ENCODE measurements at places on chromosomes 2 and 18.

DNA sequence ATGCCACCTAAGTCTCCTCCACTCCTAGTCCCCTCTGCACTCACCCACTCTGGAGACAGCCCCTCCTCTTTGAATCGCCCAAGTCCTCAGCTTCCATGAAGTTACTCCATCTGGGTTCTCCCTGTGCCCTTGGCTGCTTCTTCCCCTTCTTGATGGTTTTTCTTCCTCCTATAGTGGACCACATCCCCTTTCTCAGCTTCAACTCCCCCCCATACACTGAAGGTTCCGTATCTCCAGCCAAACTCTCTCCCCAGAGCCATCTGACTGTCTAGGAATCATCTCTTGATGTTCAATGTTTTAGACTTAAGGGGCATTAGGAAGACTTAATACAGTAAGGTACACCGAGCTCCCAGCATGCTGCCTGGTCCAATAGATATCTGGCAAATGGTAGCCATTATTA lies 39.6 kb downstream of the EMX1 start:
- no peaks in the 10 kb centered on the region for H3K36me3 ChIP-seq
- H3K27me3 ChIP-seq: no peaks in the 10 kb centered on the region
- DNase-seq: no peak
- H3K4me3 ChIP-seq: no peak overlapping the region

- no peaks in the 10 kb centered on the region for H3K4me1 ChIP-seq
- no peaks in the 10 kb centered on the region for H3K36me3 ChIP-seq
- no peak overlapping the region for H3K27ac ChIP-seq
- H3K27me3 ChIP-seq: no peaks in the 10 kb centered on the region
- DNase-seq: no peak
- no peak overlapping the region for H3K4me3 ChIP-seq
These were observed 57.4 kb downstream of the KCNE4 start for GRCh38 chr2:223109341-223109740.

DNA sequence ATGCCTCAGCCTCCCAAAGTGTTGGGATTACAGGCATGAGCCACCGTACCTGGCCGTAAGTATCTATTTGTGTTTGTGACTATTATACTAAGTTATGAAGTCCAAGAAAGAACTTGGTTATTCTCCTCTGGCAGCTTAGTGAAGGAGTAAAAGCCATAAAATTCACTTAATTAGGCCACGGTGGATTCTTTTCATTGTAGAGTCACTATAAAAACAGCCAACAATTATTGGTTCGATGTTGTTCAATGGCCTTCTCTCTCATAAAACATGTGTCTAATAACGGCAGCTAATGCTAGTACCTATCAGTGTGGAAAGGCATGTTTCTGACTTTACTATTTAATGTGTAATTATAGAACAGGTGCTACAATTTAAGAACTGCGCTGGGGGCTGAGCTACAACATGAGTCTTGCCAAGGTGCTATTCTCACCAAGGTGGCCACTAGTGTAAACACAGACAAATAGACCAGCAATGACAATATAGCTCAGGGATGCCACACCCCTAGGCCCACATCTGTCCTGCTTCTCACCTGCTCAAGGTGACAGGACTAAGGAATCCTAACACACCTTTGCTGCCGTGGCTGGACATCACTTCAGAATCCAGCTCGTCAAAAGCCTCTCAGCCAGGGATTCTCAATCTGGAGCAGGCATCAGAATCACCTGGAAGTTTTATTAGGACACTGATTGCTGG lies 17.2 kb downstream of the ATP8B1 start:
- H3K27ac ChIP-seq: no peak overlapping the region
- H3K4me1 ChIP-seq: peaks cover 7% of the 10 kb centered on the region

GRCh38 chr2:119438726-119439284 lies 7.2 kb downstream of the TMEM37 start:
- H3K27me3 ChIP-seq: no peaks in the 10 kb centered on the region
- H3K4me3 ChIP-seq: no peak overlapping the region
- H3K36me3 ChIP-seq: no peaks in the 10 kb centered on the region
- H3K4me1 ChIP-seq: peaks cover 2% of the 10 kb centered on the region
- H3K27ac ChIP-seq: no peak overlapping the region
- DNase-seq: no peak

- no peaks in the 10 kb centered on the region for H3K36me3 ChIP-seq
- H3K27ac ChIP-seq: no peak overlapping the region
- H3K4me3 ChIP-seq: no peak overlapping the region
- no peak for DNase-seq
These were observed 20.2 kb downstream of the MGAT5 start for GRCh38 chr2:134274121-134274520.

- no peak overlapping the region for H3K4me3 ChIP-seq
- no peaks in the 10 kb centered on the region for H3K27me3 ChIP-seq
- no peaks in the 10 kb centered on the region for H3K4me1 ChIP-seq
- H3K36me3 ChIP-seq: no peaks in the 10 kb centered on the region
- no peak for DNase-seq
These were observed 13.3 kb downstream of the EFHD1 start for GRCh38 chr2:232646726-232647125.

DNA sequence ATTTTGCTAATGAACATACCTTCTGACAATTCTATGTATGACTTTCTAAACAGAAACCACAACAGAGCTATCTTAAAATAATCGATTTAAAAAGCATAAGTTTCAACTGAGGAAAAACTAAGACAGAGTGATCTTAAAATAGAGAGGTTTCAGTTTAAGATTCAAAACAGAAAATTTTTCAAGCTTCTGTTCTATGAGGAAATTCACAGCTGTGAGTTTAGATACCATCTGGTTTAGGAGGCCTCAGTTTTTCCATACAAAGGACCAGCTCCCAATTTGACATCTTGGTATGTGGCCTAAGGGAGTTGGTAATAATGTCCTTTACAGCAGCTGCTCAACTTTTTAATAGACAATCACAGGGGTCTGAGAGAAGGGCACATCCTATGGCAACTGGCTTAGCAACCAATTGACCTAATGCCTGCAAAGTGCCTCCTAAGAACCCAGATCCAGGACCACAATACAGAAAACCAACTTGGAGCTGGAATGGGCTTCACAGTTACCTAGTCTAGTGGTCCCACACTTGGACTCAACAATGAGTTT lies 39.7 kb downstream of the MDH1 start:
- H3K27ac ChIP-seq: no peak overlapping the region
- H3K4me1 ChIP-seq: no peaks in the 10 kb centered on the region
- H3K4me3 ChIP-seq: no peak overlapping the region

DNA sequence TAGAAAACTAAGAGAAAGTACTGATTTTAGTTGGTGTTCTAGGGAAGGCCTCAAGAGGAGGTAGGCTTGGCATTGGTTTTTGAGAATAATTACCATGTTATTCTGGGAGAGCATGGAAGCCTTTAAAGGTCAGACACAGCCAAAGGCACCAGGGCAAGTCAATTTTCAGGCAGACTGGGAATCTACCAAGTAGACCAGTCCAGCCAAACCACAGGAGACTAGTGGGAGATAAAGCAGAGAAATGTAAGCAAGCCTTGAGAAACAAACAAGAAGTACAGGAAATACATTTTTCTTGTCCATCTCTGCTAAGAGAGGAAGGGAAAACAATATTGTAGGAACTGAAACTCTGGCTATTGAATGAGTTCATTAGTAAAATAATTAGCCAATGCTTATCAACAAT lies 5.5 kb upstream of the CCDC68 start:
- H3K36me3 ChIP-seq: no peaks in the 10 kb centered on the region
- no peaks in the 10 kb centered on the region for H3K4me1 ChIP-seq
- no peak overlapping the region for H3K4me3 ChIP-seq
- DNase-seq: no peak
- H3K27me3 ChIP-seq: no peaks in the 10 kb centered on the region
